CD4-positive, alpha-beta T cell treated with Interleukin-6 at 100 ng/mL for 8 hours (primary cell): ENCODE measurements at places on chromosomes 4 and X.
A peak's percentile ranks its signal among the peaks of the same experiment; 100 is the strongest.

DNA sequence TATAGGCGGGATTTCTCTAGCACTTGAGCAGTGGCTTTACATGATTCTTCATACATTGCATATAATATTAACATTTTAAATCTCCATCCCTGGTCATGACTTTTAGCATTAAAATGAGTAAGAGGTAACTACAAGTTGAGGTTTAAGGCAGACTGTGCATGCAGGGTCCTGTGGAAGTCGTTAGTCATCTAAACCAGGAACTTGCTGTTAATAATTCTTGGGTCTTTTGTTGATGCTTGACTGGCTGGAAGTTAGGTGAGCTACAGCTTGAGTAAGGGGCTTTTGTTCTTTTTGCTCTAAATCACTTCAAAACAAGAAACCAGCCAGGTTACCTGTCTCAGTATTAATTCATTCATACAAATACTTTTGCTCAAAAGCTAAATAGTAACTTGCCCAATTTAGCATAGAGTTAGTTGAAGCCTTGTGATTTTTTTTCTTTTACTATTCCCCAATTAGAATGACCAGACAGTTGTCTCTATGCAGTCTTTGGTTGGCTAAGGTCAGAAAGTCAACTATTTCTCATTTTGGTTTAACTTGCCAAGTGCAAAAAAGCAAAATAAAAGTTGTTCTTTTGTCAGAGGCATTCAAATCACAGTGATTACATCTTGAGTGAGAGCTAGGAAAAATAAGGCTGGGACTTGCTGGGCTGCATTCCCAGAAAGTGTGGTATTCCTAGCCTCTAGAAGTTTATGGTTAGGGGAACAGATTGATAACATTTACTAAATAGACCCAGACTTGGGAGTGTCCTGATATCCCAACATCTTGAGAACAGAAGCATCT is 516.9 kb downstream of the PDHA2 start:
- no peak for DNase-seq

DNA sequence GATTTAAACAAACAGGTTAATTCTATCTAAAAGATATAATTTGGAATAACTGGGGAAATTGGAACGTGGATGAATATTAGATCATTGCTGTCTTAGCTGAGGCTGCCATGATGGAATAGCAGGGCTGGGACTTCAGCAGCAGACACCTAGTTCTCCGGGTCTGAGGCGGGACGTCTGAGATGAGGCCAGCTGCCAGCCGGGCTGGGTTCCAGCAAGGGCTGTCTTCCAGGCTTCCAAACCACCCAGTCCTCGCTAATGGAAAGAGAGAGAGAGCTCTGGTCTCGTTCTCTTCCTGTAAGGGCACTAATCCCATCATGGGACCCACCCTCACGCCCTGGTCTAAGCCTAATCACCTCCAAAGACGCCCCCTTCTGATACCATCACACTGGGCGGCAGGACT is 85.7 kb downstream of the ADRA2C start:
- DNase-seq: no peak

DNA sequence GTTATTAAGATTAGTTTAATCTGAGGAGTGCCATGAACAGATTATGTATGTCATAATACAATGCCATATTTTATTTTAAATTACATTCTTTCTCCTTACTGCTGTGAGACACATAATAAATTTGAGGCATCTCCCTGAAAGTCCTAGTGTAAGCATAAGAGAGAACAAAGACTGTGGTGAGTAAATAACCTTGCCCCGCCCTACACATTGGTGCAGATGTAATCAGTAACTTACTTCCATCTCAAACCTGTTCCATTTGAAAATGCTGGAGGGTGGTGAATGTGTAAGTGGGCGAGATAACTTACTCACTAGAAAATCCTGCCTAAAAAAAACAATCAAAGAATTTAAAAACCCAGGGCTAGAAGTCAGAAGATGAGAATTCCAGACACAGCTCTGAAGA is 338.1 kb upstream of the SLIT2 start:
- no peak for DNase-seq

DNA sequence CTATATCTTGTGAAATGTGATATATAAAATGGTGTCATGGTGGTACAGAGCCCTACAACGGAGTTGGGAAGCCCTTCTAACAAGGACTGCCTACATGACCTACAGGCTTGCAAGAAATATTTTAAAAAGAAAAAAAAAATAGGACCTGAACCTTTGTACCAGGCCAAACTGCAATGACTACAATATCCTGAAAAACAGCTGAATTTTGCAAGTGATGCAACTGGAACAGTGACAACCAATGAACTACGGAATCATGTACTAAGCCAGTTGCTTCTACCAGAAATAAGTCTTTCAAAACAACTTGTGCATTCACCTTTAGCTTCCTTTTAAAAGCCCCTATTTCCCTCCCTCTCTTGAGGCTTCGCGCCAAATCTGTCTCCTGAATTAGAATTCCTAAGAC is 58.4 kb downstream of the PDGFC start:
- DNase-seq: no peak

DNA sequence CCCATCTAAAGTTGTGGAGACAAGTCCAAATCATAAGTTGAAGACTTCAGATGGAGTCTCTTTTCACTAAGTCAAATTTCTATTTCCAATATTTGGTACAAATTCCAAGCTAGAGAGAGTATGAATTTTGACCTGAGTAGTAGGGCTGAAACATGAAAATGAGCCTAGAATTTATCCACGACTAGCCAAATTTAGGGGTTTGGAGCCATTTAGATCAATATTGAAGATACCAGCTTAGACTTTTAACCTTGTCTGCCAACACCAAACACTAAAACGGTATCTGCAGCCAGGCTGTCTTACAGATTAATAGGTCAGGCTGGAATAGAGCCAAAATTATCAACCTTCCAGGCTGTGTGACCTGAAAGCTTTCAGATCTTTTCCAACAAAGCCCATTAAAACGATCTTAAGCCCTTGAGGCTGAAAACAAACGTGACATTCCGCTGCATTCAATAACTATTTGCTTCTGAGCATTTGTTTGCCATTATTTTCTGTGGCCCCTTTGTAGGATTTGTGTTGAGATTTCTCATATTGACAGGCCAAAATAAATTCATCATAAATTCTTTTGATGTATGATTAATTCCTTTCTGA is 268.7 kb upstream of the DKK2 start:
- no peak for DNase-seq

- DNase-seq: no peak
These were observed 44.2 kb downstream of the SLC4A4 start for GRCh38 chr4:71382900-71383560.

GRCh38 chrX:47169726-47170515 is 23.7 kb upstream of the UBA1 start:
- no peak for DNase-seq

GRCh38 chr4:88418411-88418810 is 38.5 kb upstream of the HERC5 start:
- DNase-seq: no peak

DNA sequence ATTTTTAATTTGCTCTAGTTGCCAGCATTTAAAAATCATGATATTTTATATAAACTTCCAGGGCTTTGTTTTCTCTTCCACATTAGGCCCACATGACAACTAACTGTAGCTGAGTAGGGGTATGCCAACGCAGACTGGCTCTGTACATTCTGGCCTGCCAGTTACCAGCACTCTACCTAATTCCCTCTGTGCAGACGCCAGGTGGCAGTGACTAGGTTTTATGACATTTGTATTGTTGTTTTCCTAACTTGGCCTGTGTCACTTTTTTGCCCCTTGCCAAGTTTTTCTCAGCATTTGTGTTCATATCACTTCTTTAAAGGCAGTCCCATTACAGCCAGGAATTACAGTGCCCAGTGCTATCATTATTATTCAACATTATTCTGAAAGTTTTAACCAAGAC is 347.5 kb downstream of the NKX6-1 start:
- DNase-seq: no peak

DNA sequence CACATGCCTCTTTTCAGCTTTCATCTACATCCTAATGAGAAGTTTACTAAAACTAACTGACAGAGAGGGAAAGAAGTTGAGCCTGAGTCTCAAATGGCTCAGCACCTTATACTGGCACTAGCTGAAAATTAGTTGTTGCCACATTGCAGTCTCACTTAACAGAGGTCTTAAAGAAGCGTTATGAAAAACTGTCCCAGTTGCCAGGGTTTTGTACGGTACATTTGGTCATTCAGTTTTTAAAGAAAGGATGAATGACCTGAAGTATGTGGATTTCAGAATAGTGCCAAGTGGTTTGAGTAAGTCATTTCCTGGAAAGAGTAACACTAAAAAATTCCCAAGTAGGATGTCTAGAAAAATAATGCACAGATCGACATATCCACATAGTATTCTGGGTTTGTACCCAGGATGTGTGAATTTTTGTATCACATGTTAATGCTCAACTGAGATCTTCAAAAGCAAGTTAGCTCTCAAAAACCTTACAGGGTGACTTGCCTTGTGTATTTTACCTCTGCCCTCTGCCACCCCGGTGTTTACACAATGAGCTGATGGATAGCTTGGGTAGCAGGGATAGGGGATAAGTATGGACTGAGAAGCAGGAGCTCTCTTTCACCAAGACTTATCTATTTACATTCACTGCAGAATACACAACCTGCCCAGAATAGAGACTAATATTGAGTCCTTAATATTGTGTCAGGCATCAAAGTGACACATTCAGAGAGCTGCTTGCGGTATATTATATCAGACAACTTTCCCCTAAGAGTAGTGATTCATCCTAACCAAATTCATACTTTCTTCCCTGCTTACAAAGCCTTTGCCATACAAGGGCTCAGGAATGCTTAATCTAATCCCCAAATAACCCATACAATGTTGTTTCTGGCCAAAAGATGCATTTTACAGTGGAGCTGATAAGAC is 1075.7 kb upstream of the PABPC4L start:
- no peak for DNase-seq

DNA sequence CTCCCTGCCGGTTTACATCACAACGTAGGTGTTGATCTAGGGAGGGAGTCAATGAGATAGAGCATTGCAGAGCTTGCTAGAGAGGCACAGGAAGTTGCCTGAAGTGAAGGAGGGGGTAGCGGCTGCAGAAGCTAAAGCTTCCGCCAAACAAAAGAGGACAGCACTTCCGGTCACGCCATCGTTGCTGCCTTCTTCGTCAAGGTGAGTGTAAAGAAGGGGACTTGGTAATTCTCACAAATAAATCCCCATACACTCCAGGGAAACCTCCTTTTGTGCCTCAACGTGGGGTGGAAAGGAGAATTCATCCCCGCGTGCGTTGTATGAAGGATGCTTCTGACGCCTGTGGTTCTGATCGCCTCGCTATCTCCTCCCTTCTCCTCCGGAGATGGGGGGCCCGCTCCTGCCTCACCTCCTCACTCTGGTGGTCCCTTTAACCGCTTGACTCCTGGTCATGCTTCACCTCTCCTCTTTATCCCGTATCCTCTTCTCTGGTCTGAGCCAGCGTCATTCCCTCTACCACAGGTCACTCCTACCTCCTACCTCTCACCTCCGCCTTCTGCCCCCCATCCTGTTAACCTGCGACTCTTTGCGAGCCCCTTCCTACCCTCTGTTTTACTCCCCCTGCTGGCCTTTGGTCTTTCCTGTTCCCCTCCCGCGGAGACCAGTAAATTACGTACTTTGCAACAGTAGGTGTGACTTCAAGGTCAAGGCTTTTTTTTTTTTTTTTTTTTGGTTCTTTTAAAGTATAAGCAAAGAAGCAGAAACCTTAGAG is 59.9 kb downstream of the GSPT2 start:
- peak; percentile 59 for DNase-seq
